IPS DF 6.9 (cell line): ENCODE measurements at places on chromosomes 11 and 22.

DNA sequence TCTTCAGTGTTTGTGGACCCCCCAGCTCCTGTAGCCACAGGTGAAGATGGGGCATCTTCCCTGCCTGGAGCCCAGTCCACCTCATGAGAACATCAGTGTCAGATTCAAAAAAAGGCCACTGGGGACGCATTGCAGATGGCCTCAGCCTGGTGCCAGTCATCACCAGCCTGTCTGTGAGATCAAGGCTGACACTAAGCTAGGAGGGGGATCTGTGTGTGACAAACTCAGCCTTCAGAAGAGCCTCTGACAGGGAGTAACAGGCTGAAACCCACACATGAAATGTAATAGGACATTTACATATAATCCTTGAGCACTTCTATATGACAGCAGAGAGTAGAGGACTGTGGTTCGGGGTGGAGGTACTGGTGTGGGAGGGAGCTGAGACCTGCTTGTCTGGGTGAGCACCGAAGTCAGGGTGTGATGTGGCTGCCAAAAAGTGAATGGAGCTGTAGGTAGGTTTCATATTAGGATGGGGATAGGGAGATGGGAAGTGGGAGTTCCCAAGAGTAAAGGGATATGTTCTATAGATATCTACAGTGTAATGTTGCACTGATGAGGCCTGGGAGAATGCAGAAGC, 20.5 kb upstream of the CCDC134 start:
- H3K27me3 ChIP-seq = no peaks in the 10 kb centered on the region
- no peaks in the 10 kb centered on the region for H3K36me3 ChIP-seq
- DNase-seq = no peak
- H3K4me3 ChIP-seq = no peak overlapping the region
- no peaks in the 10 kb centered on the region for H3K4me1 ChIP-seq

- no peaks in the 10 kb centered on the region for H3K27me3 ChIP-seq
- H3K36me3 ChIP-seq = no peaks in the 10 kb centered on the region
- H3K4me1 ChIP-seq = no peaks in the 10 kb centered on the region
These were observed 155.7 kb downstream of the CWF19L2 start for GRCh38 chr11:107301878-107302277.

DNA sequence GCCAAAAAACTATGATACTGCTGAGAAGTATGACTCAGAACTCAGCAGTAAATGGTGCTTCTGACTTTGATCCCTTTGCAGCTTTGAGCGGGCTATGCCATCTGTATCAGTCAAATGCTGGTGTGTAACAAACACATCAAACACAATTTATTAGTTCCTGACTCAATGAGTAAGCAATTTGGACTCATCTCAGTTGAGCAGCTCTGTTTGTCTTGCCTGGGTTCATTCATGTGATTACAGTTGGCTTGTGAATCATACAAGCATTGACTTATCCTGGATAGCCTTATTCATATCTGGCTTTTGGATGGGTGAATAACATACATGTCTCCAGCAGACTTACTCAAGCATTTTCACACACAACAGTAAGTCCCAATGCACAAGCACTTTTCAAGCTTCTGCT, 858.8 kb downstream of the METTL15 start:
- no peak for DNase-seq
- no peak overlapping the region for H3K4me3 ChIP-seq
- no peaks in the 10 kb centered on the region for H3K36me3 ChIP-seq
- H3K27me3 ChIP-seq = no peaks in the 10 kb centered on the region
- H3K4me1 ChIP-seq = no peaks in the 10 kb centered on the region
- H3K27ac ChIP-seq = no peak overlapping the region

DNA sequence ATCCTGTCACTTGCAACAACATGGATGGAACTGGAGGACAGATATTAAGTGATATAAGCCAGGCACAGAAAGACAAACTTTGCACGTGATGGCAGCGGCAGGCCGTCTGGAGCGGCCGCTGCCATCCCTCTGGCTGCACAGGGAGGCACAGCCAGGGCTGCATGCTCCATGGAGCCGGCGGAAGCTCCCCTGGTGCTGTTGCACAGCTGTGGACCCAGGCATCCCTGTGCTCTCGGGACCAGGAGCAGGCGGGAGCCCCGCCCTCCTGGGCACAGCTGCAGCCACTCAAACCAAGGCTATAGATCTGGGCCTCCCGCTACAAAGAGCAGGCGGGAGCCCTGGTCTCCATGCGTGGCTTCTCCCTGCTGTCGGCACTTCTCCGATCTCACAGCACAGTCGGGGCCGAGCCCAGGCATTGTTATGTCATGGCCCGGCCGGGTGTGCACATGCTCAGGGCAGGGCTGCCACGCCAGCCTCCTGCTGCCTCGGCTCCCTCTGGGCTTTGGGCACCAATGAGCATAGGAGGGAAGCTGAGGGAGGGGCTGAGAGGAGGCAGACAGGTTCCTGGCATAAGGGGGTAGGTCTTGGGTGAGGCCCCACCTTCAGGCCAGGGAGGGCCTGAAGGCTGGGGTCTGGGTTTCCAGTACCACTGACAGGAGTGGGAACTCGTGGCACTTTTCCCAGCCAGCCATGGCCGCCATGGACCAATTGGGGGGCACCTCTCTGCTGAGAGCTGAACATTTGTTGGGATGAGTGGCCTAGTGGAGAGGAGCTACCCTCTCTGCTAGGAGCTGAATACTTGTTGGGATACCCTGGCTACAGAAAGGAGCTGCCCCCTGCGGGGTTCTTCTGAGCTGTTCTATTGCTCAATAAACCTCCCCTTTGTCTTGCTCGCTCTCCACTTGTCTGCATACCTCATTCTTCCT, 16.7 kb downstream of the RRP8 start:
- no peak overlapping the region for H3K27ac ChIP-seq
- H3K4me3 ChIP-seq = no peak overlapping the region
- DNase-seq = no peak
- H3K4me1 ChIP-seq = no peaks in the 10 kb centered on the region
- H3K27me3 ChIP-seq = no peaks in the 10 kb centered on the region

- no peak for DNase-seq
- H3K4me1 ChIP-seq = no peaks in the 10 kb centered on the region
- no peaks in the 10 kb centered on the region for H3K27me3 ChIP-seq
- no peaks in the 10 kb centered on the region for H3K36me3 ChIP-seq
- no peak overlapping the region for H3K27ac ChIP-seq
These were observed 2084.3 kb downstream of the LRRC4C start for GRCh38 chr11:39374963-39375698.

DNA sequence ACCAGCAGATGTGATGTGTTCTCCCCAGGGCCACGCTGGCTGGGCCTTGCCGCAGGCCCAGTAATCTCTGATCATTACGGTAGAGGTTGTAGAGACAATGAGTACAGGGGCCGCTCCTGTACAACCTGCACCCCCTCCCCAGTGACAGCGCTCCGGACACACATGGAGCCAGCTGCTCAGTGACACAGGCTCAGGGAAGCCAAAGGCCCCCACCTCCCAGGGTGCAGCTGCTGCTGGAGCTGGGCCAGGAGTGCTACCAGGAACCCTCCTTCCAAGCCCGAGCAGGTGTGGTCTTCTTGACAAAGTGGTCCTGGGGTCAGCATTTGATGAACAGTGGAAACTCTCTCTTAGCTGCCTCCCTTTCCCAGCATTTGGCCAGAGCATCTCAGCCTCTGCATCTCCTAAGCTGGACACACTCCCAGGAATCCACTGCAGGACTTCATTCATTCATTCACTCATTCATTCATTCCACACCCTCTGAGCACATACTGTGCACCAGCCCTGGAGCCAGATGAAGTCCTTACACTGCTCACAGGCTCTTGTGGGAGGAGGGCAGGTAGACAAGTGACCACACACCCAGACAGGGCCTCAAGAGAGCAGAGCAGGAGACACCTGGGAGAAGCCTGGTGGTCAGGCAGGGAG, 49.6 kb upstream of the MPEG1 start:
- DNase-seq = no peak
- no peaks in the 10 kb centered on the region for H3K4me1 ChIP-seq
- H3K36me3 ChIP-seq = no peaks in the 10 kb centered on the region
- H3K27me3 ChIP-seq = no peaks in the 10 kb centered on the region
- no peak overlapping the region for H3K27ac ChIP-seq

- H3K27ac ChIP-seq = no peak overlapping the region
- no peaks in the 10 kb centered on the region for H3K36me3 ChIP-seq
- no peak for DNase-seq
- H3K4me1 ChIP-seq = no peaks in the 10 kb centered on the region
These were observed 48.9 kb downstream of the BTG4 start for GRCh38 chr11:111463276-111463675.

GRCh38 chr11:125401746-125402145, 94.3 kb downstream of the FEZ1 start:
- H3K27ac ChIP-seq = no peak overlapping the region
- H3K4me1 ChIP-seq = peaks cover 7% of the 10 kb centered on the region; the same call in 1 of the 2 replicates
- H3K4me3 ChIP-seq = no peak overlapping the region

- H3K27ac ChIP-seq = no peak overlapping the region
- H3K4me3 ChIP-seq = no peak overlapping the region
- no peaks in the 10 kb centered on the region for H3K36me3 ChIP-seq
These were observed 90.5 kb downstream of the BRD1 start for GRCh38 chr22:49737101-49737551.

DNA sequence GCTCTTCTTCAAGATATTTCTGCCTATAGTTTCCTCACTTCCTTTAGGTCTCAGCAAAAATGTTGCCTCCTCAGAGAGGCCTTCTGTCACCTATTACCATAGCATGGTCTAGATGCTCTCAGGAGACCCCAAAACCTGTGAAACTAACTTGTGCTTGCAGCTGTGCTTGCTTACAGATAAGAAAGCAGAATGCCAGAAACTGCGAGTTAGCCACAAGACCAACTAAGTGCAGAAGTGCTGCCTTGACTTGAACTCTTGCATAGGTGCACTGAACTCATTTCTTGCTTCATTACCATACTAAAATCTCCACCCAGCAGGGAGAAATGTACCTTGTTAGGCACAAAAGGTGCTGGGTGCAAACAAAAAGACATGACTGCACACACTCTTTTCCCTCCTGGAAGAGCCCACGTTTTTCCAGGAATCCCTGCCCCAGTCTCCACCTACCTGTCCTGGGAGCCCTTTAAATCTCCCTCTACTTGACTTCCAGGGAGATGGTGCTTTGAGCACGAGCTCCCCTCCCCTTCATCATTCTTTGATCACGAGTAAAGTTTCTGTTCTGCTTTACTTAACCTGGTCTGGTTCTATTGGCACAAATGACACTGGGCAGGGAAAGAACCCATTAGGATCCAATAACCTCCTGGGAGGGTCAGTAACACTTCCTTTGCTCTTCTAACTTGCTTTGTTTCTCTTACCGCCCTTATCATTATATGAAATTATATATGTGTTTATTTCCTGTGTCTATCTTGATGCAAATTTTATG, 137.7 kb upstream of the DDI1 start:
- H3K27ac ChIP-seq = no peak overlapping the region
- no peak for DNase-seq
- no peaks in the 10 kb centered on the region for H3K36me3 ChIP-seq
- no peaks in the 10 kb centered on the region for H3K4me1 ChIP-seq
- no peak overlapping the region for H3K4me3 ChIP-seq

- H3K27ac ChIP-seq = no peak overlapping the region
- no peaks in the 10 kb centered on the region for H3K27me3 ChIP-seq
- no peak for DNase-seq
- no peaks in the 10 kb centered on the region for H3K36me3 ChIP-seq
These were observed 17.2 kb downstream of the ADAMTS8 start for GRCh38 chr11:130411223-130411622.

GRCh38 chr22:42052765-42053164, 17.8 kb downstream of the NAGA start:
- DNase-seq = no peak
- H3K36me3 ChIP-seq = no peaks in the 10 kb centered on the region
- H3K27me3 ChIP-seq = no peaks in the 10 kb centered on the region
- no peak overlapping the region for H3K4me3 ChIP-seq
- no peaks in the 10 kb centered on the region for H3K4me1 ChIP-seq

GRCh38 chr11:78940500-78941225, 366.0 kb upstream of the NARS2 start:
- no peaks in the 10 kb centered on the region for H3K36me3 ChIP-seq
- H3K27ac ChIP-seq = no peak overlapping the region
- DNase-seq = peak; percentile 61

GRCh38 chr22:37203354-37204044, 8.8 kb downstream of the SSTR3 start:
- H3K27ac ChIP-seq = no peak overlapping the region
- 0 out of 2 replicates have a peak, but pooled peaks cover 2% of the 10 kb centered on the region for H3K4me1 ChIP-seq
- no peaks in the 10 kb centered on the region; the same call in 1 of the 2 replicates for H3K36me3 ChIP-seq
- H3K4me3 ChIP-seq = no peak overlapping the region
- no peaks in the 10 kb centered on the region for H3K27me3 ChIP-seq

- peaks cover 3% of the 10 kb centered on the region; the same call in 1 of the 2 replicates for H3K36me3 ChIP-seq
- DNase-seq = no peak
- peaks cover 9% of the 10 kb centered on the region for H3K4me1 ChIP-seq
- H3K27ac ChIP-seq = no peak overlapping the region
These were observed 4.9 kb downstream of the TMEM109 start for GRCh38 chr11:60918939-60919265.

GRCh38 chr11:69267395-69267805, 26.6 kb upstream of the MYEOV start:
- no peak for DNase-seq
- H3K4me1 ChIP-seq = no peaks in the 10 kb centered on the region
- no peak overlapping the region for H3K27ac ChIP-seq
- no peak overlapping the region for H3K4me3 ChIP-seq
- H3K36me3 ChIP-seq = no peaks in the 10 kb centered on the region

DNA sequence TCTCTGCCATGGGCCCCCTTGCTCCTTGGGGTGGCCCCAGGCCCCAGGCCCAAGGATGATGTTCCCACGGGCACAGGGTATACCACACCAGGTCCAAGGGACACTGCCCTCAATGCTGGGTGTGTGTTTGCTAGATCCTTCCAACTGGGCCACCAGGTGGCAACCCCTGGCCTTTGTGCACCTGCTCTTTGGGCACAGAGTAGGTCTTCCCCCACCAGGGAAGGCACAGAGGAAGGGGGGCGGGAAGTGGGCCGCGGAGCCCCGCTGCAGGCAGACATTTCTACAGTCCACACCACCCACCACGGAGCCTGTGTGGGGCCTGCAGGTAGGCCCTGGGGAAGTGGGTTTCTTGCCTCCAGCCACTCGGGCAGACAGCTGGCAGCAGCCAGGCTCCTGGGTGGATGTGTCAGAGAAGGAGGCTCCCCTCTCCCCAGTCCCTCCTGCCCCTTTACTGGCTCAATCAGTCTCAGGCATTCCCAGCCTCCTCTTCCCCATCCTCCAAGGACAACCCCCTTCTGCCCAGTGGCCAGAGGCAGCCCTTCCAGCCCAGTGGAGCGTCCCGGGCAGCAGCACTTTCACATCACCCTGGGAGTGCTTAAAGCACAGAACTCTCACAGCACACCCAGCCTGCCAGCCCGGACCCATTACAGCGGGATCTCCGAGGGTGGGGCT, 21.6 kb downstream of the MAFF start:
- peaks cover 6% of the 10 kb centered on the region for H3K4me1 ChIP-seq
- no peaks in the 10 kb centered on the region for H3K27me3 ChIP-seq
- H3K4me3 ChIP-seq = no peak overlapping the region
- DNase-seq = no peak
- H3K36me3 ChIP-seq = peaks cover 27% of the 10 kb centered on the region

- H3K4me1 ChIP-seq = no peaks in the 10 kb centered on the region
- no peaks in the 10 kb centered on the region for H3K27me3 ChIP-seq
- H3K36me3 ChIP-seq = no peaks in the 10 kb centered on the region
- H3K27ac ChIP-seq = no peak overlapping the region
- no peak for DNase-seq
These were observed 54.7 kb upstream of the LYVE1 start for GRCh38 chr11:10622957-10623791.

GRCh38 chr11:1233351-1234053, 10.6 kb downstream of the MUC5B start:
- H3K4me3 ChIP-seq = no peak overlapping the region
- H3K4me1 ChIP-seq = no peaks in the 10 kb centered on the region
- H3K27me3 ChIP-seq = no peaks in the 10 kb centered on the region
- DNase-seq = no peak
